ENCODE measurements at places on chromosomes 5 and 9. TPM values are rescaled to one million over a fixed set of nuclear protein-coding genes. Genes with fewer than 3 reads are reported as not detected.

- no peak for DNase-seq
Measured at GRCh38 chr9:2210201-2210600, 195.1 kb downstream of the SMARCA2 start.

DNA sequence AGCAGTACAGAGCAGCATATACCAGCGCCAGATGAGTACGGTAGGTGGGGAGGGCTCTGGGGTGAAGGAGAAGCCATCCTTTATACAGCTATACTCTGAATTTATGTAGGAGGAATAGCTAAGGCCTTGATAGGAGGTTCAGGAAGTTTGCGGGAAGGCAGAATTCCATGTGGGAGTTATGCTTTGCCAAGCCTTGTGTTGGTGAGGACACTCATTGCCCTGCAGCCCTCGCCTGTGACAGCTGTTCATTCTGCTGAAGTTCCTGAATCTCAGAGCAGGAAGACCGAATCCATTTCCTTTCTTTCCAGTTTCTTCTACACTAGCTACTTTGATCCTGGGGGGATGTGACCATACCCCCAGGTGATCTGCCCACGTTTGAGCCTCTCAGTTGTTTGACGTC is 7.7 kb downstream of the MFAP3 start:
- DNase-seq, result no peak

DNA sequence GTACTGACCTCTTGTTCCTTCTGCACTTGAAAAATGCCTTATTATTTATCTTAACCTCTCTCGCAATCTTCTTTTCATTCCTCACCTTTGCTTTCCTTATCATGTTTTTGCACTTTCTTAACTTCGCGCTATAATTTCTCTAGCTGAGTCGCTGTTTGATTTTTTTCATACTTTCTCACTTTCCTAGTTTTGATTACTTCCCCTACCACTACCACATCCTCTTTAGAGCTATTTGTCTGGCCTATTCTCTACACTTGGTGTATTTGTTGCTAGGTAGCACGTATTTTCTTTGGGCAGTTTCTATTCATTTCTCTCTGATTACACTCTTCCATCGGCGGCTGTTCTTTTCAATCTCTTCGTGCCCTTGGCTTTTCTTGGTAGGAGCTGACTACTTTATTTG is 611.8 kb downstream of the BNC2 start:
- DNase-seq, result no peak

DNA sequence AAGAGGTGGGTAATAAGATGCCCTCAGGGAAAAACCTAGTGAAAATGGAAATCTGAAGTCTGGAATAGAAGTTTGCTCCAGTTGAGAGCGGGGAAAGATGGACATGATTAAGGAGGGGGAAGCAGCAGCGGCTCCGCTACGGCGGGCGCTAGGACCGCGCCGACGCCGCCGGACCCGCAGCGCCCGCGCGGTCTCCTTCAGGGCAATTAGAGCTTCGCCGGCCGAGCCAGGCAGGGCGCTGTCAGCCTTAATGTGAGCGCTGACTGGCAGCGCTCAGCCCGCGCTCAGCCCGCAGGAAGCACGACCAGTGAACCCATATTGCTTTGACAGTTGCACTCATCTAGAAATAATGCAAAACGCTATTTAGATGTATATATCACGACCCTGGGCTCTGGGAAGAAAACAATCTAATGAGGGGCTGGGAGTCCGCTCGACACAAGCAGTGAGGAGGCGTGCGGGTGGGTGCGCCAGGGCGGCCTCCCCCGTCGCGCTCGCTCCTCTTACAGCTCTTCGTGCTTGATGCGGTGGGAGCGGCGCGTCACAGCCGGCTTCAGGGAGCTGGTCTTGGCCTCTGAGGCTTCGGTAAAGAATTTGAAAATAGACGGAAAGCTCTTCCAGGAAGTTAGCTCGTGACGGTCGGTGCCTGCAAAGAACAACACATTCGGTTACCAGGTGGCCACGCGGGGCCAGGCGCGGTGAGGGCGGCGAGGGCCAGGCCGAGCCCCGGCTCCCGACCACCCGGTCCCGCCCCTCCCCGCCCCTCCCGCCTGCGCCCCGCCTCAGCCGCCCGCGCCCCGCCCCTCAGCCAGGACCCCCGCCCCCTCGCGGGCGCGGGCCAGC is 37.7 kb downstream of the NR2F1 start:
- DNase-seq, result peak; percentile 94

DNA sequence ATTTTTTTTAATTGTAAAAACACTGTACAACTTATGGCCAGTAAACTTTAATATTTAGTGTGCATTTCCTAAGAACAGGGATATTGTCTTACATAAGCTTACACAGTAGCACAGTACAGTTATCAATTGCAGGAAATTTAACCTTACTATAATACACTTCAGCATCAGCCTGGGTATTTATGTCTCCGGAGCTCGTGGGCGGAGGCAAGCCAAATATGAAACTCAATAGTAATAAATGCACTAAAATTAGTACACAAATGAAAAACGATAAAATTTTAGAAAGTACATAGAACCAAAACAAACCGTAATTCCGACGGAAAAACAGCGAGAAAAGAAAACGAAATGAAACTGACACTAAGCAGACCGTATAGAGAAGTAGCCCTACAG is 91.2 kb downstream of the ANXA2R start:
- no peak for DNase-seq

Gene FGF1
- polyA plus RNA-seq, result 5.3 TPM

Gene SLC34A3
- polyA plus RNA-seq, result not detected

Data from SK-N-SH (cell line).